ENCODE measurements at places on chromosomes 1 and 21.

DNA sequence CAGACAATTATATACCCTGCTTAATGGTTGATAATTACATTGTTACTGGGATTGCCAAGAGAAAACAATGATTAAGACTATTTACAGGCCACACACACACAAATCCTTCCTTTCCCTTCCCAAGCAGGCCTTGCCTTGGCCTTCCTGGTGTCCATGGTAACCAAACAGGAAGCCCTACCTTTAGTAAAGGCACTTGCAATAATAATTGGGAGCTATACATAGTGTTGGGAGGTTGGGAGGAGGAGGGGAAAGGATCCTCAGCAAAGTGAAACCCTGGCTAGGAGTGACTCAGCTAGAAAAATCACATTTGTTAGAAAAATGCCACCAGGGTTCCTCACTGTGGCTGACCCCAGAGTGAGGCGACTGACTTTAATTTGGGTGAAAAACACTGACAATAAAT lies 122.3 kb upstream of the ADAR start:
- no peak for DNase-seq

- no peak for DNase-seq
Observed at GRCh38 chr1:210949039-210949438, 184.9 kb downstream of the KCNH1 start.

DNA sequence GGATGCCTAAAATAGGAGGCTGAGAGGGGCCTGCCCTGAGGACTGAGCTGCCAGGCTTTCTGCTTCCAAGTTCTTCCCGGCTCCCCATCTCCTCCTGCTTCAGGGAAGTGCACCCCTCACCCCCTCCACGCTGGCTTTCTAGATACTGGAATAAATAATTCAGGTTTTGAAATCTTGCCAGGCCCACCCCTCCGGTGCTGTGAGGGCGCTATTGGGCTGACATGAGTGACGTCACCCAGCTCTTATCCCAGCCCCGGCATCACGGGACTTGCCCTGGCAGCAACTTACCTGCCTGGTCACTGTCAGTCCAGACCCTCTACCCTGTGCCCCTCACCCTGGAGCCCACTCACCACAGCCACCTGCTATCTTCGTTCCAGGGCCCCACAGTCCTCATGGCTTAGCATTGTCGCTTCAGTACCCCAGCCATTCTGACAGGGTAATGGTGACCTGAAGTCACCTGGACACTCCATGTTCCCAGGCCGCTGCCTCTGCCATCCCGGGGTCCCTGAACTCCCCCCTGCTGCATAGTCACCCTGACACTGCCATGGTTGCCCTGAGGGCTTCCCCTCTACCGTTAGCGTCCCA lies 819 bp upstream of the GPR3 start:
- DNase-seq = peak; percentile 62

DNA sequence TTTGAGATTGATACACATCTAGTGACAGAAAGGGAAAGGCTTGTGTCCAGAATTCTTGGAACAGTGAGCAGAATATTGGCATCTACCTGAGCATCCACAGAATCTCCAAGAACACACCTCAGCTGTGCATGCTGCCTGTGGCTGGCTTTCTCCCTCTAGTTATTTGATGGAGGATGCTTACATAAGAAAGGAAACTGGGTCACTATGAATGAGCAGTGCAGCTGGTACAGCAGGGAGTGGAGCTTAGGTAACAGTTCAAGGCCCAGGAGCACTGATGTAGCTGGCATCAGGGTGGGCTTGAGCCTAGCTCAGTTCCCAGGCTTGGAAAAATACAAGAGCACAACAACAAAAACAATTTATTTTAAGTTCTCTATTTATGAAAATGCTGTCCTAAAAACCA lies 26.3 kb downstream of the RGS8 start:
- DNase-seq = no peak

- DNase-seq = no peak
Observed at GRCh38 chr1:18413541-18414305, 67.0 kb upstream of the KLHDC7A start.

GRCh38 chr1:219189021-219189824 lies 15.5 kb downstream of the LYPLAL1 start:
- DNase-seq = no peak

- DNase-seq = no peak
Observed at GRCh38 chr1:58765441-58765840, 18.4 kb downstream of the JUN start.

GRCh38 chr1:151944857-151945575 lies 35.7 kb upstream of the THEM4 start:
- no peak for DNase-seq

GRCh38 chr1:184222652-184223052 lies 164.2 kb upstream of the C1orf21 start:
- no peak for DNase-seq

GRCh38 chr1:40316595-40317393 lies at the start of gene COL9A2:
TSS of gene COL9A2 (minus strand) at chr1:40317286. CDS start at chr1:40317197, 89 bp downstream.
- DNase-seq = peak; percentile 73

DNA sequence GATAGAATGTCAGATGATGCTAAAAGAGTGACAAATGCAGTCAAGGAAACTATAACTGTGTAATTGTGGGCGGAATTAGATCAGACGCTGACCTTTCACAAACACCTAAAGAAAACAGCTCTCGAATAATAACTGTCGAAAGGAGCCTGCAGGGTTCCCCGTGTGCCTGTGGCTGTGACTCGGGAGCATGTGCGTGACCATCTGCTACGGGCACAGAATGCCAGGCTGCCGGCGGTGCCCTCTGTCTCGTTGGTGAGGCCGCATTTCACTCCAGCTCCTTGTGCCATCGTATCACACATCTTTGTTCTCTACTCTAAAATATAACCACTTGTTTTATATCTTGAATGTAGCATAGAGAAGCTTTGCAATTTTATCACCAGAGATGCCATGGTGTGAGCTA lies 267.8 kb upstream of the FMN2 start:
- DNase-seq = no peak

- DNase-seq = no peak
Observed at GRCh38 chr1:16128338-16128741, 27.5 kb downstream of the EPHA2 start.

- DNase-seq = no peak
Observed at GRCh38 chr1:92515796-92516201, 29.1 kb upstream of the GFI1 start.

- no peak for DNase-seq
Observed at GRCh38 chr1:55331351-55331750, 116.2 kb upstream of the USP24 start.

DNA sequence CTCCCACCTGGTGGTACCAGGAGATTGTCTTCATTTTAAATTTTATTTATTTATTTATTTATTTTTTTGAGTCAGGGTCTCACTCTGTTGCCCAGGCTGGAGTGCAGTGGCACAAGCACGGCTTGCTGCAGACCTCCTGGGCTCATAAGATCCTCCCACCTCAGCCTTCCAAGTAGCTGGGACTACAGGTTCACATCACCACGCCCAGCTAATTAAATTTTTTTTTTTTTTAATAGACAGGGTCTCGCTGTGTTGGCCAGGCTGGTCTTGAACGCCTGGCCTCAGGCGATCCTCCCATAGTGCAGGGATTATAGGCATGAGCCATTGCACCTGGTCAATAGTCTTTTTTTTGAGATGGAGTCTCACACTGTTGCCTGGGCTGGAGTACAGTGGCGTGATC lies 8.5 kb downstream of the SLFNL1 start:
- DNase-seq = no peak

DNA sequence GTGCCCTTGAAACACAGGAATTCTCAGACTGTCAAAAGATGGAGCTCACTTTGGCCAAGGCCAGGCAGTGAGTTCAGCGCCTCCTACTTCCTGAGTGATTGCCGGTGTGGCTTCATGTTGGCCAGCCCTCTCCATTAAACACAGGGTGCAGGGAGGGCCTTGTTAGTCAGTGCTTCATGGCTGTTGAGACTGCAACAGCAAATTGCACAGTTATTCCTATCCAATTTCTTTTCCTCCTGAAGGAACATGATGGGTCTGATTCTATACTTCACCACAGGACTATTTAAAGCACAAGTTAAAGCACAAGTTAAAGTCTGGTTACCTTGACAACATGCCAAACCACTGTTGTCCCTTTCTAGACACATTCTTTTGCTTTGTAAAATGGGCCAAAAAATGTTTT lies 156.6 kb downstream of the SIPA1L2 start:
- peak; percentile 50 for DNase-seq

- DNase-seq = no peak
Observed at GRCh38 chr1:34721646-34722355, 33.0 kb upstream of the GJB5 start.

- no peak for DNase-seq
Observed at GRCh38 chr1:156048663-156049258, 4.8 kb downstream of the UBQLN4 start.

GRCh38 chr21:25872271-25872670 lies 137.5 kb downstream of the GABPA start:
- no peak for DNase-seq

- no peak for DNase-seq
Observed at GRCh38 chr1:157968946-157969345, 24.5 kb upstream of the KIRREL1 start.

GRCh38 chr1:242770366-242770765 lies 245.9 kb upstream of the PLD5 start:
- no peak for DNase-seq

GRCh38 chr1:156279837-156280236 lies 2.8 kb downstream of the SMG5 start:
- no peak for DNase-seq

GRCh38 chr1:1122078-1122811 lies 6.4 kb upstream of the C1orf159 start:
- peak; percentile 83 for DNase-seq

DNA sequence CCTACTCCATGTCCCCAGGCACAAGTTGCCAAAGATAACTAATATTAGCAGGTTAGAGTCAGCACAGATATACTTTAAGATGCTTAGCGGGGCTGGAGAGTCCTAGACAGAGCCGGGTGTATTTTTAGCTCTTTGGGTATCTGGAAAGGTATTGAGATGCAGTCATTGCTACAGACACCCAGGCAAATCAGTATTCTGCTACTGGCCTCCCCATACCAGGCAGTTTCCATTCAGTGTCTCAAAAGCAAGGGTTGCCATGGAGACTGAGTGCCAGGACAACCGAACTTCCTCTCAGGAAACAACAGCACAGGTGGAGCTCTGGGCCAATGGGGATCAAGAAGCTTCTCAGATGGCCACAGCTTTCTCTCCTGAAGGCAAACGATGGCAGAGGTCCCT lies 45.3 kb downstream of the KCNC4 start:
- no peak for DNase-seq

DNA sequence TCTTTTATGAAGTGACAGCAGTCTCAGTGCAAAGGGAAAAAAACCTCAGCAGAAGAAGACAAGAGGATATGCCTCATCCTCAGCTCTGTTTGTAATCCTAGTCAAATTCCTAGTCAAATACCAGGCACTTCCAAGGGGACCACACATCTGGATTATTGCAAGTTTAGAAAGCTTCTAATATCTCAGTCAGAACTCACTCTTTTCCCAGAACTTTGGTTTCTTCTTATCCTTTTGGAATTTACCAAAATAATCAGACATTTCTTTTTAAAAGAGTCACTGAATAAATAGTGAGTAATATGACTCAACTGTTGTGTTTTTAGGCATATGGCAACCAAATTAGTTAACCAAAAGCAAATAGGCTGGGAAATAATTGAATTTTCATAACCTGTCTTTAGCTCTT lies 47.8 kb downstream of the PRRX1 start:
- no peak for DNase-seq

DNA sequence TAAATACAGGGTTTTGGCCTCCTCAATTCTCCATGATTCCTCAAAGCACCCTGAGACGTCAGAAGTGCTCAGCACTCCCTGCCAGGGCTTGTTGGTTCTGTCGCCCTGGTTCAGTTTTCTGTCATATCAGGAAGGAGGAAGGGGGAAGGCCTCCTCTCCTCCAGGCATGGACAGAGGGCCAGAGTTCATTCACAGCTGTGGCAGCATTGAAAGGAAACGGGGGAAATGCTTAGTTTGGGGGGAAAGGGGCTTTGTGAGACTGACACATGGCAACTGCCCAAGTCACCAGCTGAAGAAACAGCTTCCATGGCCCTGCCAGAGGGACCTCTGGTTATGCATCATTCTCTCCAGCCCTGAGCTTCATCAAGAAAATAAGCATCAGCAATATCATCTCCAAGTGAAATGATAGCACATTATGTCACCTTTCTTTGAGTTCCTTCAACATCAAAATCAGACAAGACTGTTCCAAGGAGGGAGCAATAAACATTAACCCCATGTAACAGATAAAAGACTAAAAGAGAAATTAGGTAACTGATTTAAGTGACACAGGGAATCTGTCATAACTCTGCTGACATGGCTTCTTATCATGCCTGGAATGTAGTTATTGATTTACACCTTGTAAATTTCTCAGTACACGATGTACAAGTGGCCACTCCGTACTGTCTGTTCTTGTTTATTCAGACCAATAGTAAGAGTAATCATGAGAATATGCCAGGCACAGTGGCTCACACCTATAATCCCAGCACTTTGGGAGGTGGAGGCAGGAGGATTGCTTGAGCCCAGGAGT lies 103.2 kb upstream of the SLC25A33 start:
- DNase-seq = no peak

GRCh38 chr1:168291222-168291837 lies 10.7 kb downstream of the TBX19 start:
- no peak for DNase-seq

GRCh38 chr21:23541571-23541970 lies 2065.7 kb downstream of the MRPL39 start:
- DNase-seq = no peak

GRCh38 chr1:2074396-2074795 lies 24.2 kb downstream of the PRKCZ start:
- DNase-seq = no peak

GRCh38 chr1:15510611-15511405 lies 13.2 kb downstream of the CASP9 start:
- no peak for DNase-seq

DNA sequence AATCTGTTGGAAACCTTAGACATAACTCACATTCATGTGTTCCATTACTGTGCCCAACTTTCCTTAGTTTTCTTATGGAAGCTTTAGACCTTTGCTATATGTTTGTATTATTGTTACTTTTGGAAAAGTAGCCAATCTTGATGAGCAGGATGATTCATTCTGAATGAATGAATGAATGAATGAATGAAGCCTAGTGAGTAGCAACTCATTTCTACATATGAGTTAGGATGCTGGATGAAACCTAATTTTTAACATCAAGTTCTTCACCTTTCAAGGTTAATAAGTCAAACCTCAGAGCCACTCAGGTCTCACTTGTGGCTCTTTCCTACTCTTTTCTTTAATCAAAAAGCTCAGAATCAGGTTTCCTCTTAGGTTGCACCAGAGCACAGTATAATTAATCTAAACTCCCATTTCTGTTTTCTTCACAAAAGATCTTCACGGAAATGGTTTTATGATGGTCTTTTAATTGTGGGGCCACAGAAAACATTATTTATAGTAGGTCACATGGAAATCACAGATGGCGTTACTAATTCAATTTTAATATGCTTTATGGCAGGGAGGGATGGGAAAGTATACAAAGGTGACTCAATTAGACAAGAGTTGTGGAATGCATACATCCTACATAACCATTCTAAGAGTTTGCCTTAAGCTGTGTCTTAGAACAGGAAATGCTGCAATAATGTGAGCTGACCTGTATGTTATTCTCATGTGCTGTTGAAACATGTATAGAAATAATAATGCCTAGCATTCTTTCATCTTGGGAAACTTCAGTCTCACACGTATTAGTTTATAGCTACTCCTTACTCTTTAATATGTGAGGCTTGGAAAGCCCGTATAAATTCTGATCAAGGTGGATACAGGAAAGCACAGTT lies 4.5 kb upstream of the DDX59 start:
- no peak for DNase-seq

Data from right hindlimb (tissue), 1 donor.